Muscle of leg (tissue), 16 donors: ENCODE measurements at places on chromosomes 5 and 9.

GRCh38 chr5:177426566-177427210 is at the start of gene GRK6:
Gene GRK6 (plus strand): TSS chr5:177426676. CDS start chr5:177426846, 170 bp downstream.
- DNase-seq: peak; percentile 65

- DNase-seq: no peak
Observed at GRCh38 chr9:106503759-106504158, 359.2 kb upstream of the ZNF462 start.

GRCh38 chr5:655406-655805 is 37.7 kb downstream of the TPPP start:
- no peak for DNase-seq

- DNase-seq: no peak
Observed at GRCh38 chr9:95478335-95478734, 38.4 kb downstream of the PTCH1 start.

GRCh38 chr5:76446776-76447175 is 43.7 kb downstream of the IQGAP2 start:
- DNase-seq: no peak

GRCh38 chr5:128093368-128093767 is 9.8 kb downstream of the SLC12A2 start:
- DNase-seq: no peak
